ENCODE measurements at places on chromosomes 3 and 15. TPM values are rescaled to one million over a fixed set of nuclear protein-coding genes. Genes with fewer than 3 reads are reported as not detected.

DNA sequence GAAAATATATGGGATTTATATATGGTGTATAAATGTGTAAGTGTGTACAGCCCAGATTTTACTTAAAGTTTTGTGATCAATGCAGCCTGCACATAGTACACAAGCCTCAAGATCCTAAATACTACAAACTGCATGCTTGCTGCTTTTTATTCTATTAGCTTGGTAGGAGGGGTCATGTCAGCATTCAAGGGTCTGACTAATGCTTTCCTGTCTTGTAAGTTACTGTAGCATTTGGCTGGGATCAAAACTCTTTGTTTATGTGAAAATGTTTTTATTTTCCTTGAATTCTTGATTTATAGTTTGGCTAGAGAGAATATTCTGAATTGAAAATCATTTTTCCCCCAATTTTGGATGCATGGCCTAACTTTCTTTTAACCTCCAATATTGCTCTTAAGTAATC, 370.9 kb downstream of the NSUN3 start:
- DNase-seq: no peak

GRCh38 chr3:184586851-184587250, 25.3 kb downstream of the EPHB3 start:
- no peak for DNase-seq

GRCh38 chr3:197349368-197349767, 51.0 kb upstream of the DLG1 start:
- DNase-seq: no peak

GRCh38 chr3:194107107-194107506, 28.8 kb upstream of the HES1 start:
- DNase-seq: no peak

- DNase-seq: no peak
Measured at GRCh38 chr3:179681492-179682263, 28.8 kb downstream of the USP13 start.

GRCh38 chr3:88149101-88149508, 654 bp upstream of the C3orf38 start:
- no peak for DNase-seq

DNA sequence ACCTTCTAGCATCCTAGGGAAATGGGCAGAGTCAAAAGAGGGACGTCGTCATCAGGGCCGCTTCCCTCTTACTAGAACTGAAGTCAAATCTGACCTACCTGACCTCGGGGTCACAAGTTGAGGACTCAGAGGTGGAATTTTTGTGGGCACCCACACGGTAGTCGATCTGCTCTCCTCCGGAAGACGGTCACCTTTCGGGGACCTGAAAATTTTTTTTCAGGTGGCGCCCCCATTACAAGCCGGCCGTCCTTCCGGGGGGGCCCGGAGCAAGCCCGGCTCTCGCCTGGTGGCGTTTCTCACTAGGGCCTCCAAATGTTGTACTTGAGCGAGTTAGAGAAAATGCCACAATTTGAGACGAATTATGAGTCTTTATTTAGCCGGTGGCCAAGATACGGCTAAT, 157.5 kb upstream of the FRG2C start:
- no peak for DNase-seq

DNA sequence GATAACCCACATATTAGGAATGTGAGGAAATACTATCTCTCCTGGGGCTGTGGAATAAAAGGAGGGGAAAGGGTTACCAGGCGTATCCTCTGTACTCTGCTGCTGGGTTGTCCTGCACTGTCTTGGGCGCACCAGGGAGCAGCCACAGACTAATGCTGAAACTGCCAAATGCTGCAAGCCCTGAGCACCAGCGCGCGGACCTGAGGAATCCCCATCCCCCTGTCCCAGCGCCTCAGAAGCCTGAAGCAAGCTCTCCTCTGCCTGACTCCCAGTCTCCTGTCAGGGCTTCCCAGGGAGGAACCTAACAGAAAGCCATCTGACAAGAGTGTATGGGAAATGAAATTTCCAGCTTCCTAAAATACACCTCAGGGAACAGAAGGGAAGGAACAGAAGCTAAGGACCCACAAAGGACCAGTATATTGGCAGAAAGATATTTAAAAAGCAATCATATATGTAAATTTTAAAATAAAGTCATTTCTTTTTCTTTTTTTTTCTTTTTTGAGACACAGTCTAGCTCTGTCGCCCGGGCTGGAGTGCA, 158.3 kb upstream of the C2CD4B start:
- DNase-seq: no peak

- no peak for DNase-seq
Measured at GRCh38 chr3:197038679-197039462, 9.3 kb upstream of the MELTF start.

Gene TP53BP1
- 36.3 TPM for total RNA-seq

Gene MORC1
- not detected for total RNA-seq

Gene OTOL1
- total RNA-seq: not detected

Gene TM4SF4
- total RNA-seq: not detected

Measured in prostate gland (tissue), 2 donors.